Activated naive CD4-positive, alpha-beta T cell treated with anti-CD3 and anti-CD28 coated beads, Interleukin-2, amount 10 ng/mL, durations not matched to agents 5 hours and 36 hours (primary cell): ENCODE measurements at places on chromosomes 12 and 14. TPM values are rescaled to one million over a fixed set of nuclear protein-coding genes. Genes with fewer than 3 reads are reported as not detected.

CBLN3 gene
- total RNA-seq = 6.6 TPM

RTN1 gene
- total RNA-seq = not detected

TRMT5 gene
- 7.9 TPM for total RNA-seq

OR10P1 gene
- not detected for total RNA-seq

AMIGO2 gene
- total RNA-seq = 9.0 TPM

SDR9C7 gene
- not detected for total RNA-seq

CPNE8 gene
- total RNA-seq = 2.8 TPM

PTPN11 gene
- 84.7 TPM for total RNA-seq

DHRS2 gene
- 0.18 TPM for total RNA-seq

MIP gene
- total RNA-seq = not detected

INSM2 gene
- not detected for total RNA-seq

NRXN3 gene
- not detected for total RNA-seq

IFNG-AS1 gene
- 0.65 TPM for total RNA-seq

RBP5 gene
- total RNA-seq = 2.1 TPM

PLEKHG3 gene
- 31.1 TPM for total RNA-seq

LMNTD1 gene
- not detected for total RNA-seq

ADCY4 gene
- 3.8 TPM for total RNA-seq

BRMS1L gene
- total RNA-seq = 5.2 TPM

KLRD1 gene
- 1.3 TPM for total RNA-seq

TMEM253 gene
- not detected for total RNA-seq

NTS gene
- total RNA-seq = not detected

SOX5 gene
- total RNA-seq = not detected

PLCZ1 gene
- not detected for total RNA-seq

ANHX gene
- not detected for total RNA-seq

AVPR1A gene
- not detected for total RNA-seq
